Occipital lobe (tissue), 3 donors: ENCODE measurements at places on chromosomes 7 and 10.

GRCh38 chr7:128189231-128189930 is 51.7 kb upstream of the LEP start:
- DNase-seq = no peak

GRCh38 chr7:112405286-112405685 is 45.0 kb upstream of the IFRD1 start:
- DNase-seq = no peak

GRCh38 chr10:74868392-74868977 is 42.1 kb downstream of the KAT6B start:
- DNase-seq = no peak

DNA sequence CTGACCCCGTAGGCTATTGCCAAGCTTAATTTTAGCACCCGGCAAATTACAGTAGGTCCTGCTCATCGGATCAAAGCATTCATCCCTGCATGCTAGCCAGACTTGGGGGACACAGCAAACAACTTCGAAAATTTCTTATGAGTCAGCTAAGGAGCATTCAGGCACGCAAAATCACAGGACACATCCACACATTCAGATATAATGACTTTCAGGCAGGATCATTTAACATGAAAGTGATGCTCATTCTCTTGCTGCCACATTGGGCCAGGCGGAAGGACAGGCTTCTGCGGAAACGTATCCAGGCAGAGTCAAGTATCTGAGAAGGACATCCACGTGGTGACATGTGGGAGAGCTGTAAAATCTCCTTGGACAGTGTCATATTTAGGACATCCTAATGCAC is 474.0 kb upstream of the NRP1 start:
- no peak for DNase-seq

GRCh38 chr7:148084138-148084537 is 506.4 kb upstream of the C7orf33 start:
- DNase-seq = peak; percentile 61

- DNase-seq = no peak
Observed at GRCh38 chr10:71202314-71202713, 10.1 kb upstream of the UNC5B start.

GRCh38 chr7:81684033-81684432 is 85.8 kb downstream of the HGF start:
- DNase-seq = no peak

- DNase-seq = no peak
Observed at GRCh38 chr10:114486938-114487814, 82.9 kb upstream of the AFAP1L2 start.
